Stimulated activated CD8-positive, alpha-beta memory T cell treated with anti-CD3 and anti-CD28 coated beads, Interleukin-2, amount 100 ng/mL, for 48 hours (primary cell): ENCODE measurements at places on chromosomes 3 and 15.

DNA sequence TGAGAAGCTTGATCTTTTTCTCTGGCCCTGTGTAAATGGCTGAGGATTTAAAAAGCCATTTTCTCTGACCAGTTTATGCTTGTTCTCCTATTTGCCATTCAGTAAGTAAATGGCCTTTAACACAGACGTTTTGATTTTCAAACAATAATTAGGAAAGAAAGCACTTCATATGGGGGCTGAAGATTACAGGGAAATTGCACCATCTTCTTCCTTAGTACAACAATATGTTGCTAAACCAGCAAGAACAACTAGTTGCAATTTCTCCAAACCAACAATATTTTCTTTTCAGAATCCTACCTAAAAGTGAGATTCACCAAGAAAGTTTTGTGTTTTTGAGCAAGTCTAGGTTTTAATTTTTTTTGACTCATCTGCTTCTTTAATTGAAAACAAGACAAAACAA is 80.5 kb upstream of the CCNL1 start:
- DNase-seq = no peak

- no peak for DNase-seq
Measured at GRCh38 chr3:141959589-141960554, 83.4 kb downstream of the ATP1B3 start.

GRCh38 chr3:176690083-176690869 is 507.0 kb downstream of the TBL1XR1 start:
- no peak for DNase-seq

- DNase-seq = no peak
Measured at GRCh38 chr15:48989170-48989569, 25.5 kb upstream of the SHC4 start.

GRCh38 chr15:89903858-89904130 is 9.0 kb downstream of the ARPIN start:
- no peak for DNase-seq

DNA sequence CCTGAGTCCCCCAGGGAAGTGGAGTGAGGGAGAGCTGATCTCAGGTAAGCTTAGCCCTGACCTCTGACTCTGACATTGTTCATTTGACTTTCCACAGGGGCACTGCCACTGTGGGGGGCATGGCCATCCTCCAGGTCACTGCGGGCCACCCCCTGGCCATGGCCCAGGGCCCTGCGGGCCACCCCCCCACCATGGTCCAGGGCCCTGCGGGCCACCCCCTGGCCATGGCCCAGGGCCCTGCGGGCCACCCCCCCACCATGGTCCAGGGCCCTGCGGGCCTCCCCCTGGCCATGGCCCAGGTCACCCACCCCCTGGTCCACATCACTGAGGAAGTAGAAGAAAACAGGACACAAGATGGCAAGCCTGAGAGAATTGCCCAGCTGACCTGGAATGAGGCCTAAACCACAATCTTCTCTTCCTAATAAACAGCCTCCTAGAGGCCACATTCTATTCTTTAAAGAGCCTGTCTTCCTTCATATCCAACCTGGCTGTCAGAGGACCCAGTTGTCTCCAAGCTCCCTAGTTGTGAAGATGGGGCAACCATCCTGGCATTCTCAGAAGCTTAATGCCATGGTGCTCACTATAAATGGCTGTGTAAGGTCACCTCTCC is 1.9 kb upstream of the DISP2 start:
- no peak for DNase-seq

DNA sequence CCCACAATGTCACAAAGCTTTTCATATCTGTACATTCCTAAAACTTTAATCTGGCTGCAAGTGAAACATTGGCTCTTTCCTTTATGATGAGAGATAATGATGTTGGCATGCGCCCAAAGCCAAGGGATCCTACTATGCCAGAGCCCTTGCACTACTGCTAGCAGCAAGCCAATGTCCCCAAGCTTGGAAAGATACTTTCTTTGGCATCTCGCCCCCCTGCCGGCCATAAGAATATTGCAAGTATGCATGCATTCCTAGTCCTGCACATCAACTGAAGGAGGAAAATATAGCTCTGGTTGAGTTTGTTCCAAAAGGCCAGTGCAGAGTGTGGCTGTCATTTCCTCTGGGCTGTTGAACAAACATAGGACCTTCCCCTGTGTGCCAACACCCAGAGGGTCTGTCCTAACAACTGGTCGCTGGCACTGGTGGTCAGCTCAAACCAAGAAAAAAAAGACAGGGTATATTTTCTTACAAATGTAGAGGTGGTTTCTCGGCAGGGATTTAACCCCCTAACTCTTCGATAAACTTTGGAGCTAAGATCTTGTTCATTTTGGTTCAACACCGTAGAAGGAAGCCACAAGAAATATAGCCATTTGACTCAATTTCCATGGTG is 120.9 kb upstream of the ZBED2 start:
- no peak for DNase-seq

DNA sequence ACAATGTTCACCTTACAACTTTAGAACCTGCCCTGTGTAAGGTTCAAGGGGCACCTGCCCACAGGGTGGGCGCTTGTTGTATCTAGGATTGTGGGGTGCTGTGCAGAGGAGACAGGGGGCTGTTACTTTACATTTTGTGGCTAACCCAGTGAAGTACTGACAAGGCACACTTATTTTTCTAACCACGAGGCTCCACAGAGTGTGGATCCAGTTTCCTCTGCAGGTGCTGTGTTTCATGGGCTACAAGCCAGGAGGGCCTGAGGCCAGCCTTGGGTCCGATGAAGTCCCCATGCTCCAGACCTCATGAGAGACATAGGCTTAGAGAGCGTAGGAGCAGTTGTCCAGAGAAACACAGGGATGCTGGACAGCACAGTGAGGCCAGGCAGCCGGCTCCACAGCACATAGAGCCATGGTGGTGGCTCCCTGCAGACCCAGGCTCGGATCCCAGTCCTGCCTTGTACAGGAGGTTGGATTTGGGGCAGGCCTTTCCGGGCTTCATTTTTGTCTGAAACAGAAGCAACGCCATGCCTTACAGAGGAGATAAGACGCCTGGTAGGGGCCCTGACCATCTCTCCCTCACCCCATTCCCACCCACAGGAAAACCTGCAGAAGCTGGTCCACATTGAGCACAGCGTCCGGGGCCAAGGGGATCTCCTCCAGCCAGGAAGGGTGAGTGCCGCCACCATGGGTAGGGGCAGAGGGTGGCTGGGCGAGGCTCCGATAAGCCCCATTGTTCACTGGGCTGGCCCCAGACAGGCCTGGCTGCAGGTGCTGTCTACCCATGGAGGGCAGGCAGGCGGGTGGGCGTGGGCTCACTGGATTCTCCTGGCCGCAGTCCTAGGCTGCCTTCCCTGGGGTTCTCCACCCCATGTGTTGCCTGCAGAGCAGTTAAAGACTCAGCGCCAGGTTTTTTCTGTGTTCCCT is 40.1 kb upstream of the NR2C2 start:
- DNase-seq = no peak

- DNase-seq = no peak
Measured at GRCh38 chr3:20546636-20547035, 360.6 kb upstream of the SGO1 start.

GRCh38 chr3:177045767-177046166 is 151.5 kb downstream of the TBL1XR1 start:
- DNase-seq = no peak

- no peak for DNase-seq
Measured at GRCh38 chr3:17945799-17946399, 203.5 kb upstream of the TBC1D5 start.

DNA sequence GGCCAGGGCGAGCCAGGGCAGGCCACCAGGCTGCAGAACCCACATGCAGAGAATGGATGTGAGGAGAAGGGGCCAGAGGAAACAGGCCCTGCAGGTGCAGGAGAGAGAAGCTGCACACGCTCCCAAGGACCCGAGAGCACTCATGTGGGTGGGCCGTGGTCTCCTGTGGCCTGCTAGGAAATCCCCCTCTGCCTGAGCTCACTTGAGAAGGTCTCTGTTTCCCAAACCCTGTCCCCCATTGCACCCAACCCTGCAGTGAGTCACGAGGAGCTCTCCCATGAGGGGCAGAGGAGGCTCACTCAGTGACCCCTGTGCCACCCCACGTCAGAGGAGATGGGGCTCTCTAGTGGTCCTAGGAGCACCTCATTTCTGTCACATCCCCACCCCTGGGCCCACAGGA is 111.1 kb downstream of the KLF13 start:
- peak; percentile 75 for DNase-seq

DNA sequence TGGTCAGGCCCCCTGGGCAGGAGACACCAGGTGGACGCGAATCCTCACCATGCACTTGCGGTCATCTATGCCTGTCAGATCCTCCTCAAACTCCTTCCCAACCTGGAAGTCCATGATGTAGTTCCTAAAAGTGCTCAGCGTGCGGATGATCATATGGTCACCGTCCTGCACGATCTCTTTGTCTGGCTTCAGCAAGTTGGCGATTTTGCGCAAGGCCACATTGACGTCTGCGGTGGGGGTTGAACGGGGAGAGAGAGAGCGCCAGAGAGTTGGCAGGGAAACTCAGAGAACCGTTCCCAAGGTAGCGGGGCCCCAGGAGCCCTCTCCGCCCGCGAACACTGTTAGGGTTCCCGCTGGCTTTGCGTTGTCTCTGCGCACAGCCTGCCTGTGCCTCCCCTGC is 809 bp downstream of the RBP1 start:
- DNase-seq = no peak

DNA sequence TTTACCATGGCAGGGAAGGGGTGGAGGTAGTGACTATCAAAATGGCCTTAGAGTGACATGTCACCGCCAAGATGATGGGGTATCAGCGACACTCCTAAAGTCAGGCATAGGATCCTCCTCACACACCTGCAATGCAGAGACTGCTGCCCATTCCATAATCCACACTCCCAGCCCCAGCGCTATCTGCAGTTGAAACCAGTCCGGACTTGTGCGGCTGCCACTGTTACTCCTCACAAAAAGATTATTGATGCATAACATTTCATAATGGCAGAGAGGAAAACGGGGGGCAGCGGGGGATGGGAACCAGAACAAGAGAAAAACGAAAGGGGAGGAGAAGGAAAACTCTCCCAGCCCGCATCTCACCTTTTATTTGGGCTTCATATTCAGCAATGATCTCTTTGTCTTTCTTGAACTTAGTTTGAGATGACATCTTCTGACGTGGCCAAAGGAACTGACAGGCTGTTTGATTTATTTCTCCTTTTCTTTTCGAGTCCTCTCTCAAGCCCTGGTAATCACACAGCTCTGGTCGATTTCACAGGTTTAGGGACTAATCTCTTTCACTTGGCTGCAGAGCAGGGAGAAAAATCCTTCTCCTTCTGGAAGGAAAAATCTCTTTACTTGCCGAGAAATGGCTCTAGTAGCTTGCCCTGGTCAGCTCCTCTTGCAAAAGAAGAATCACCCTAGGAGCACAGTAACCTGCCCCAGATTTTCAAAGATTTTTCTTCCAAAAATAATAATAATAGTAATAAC is 749 bp downstream of the SRGAP3 start:
- no peak for DNase-seq

- no peak for DNase-seq
Measured at GRCh38 chr15:70879401-70879800, 12.8 kb downstream of the THAP10 start.

- DNase-seq = no peak
Measured at GRCh38 chr15:41416128-41416741, 660 bp upstream of the RTF1 start.

- no peak for DNase-seq
Measured at GRCh38 chr3:15324379-15324808, 8.0 kb downstream of the SH3BP5 start.

- no peak for DNase-seq
Measured at GRCh38 chr15:95793231-95793630, 537.3 kb upstream of the NR2F2 start.

DNA sequence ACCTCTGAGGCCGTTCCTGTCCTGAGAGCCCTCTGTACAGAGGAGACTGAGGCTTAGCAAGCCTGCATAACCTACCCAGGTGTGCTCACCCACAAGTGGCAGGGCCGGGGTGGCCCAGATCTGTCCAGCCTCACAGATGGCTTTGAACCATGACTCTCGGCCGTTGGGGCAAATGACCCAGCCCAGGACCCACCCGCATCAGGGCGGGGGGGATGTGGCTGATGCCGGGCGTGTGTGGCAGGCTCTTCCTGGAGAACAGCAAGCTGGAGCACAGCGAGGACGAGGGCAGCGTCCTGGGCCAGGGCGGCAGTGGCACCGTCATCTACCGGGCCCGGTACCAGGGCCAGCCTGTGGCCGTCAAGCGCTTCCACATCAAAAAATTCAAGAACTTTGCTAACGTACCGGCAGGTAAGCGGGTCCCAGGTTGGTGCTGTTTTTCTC is 133.5 kb downstream of the LRRK1 start:
- DNase-seq = no peak

DNA sequence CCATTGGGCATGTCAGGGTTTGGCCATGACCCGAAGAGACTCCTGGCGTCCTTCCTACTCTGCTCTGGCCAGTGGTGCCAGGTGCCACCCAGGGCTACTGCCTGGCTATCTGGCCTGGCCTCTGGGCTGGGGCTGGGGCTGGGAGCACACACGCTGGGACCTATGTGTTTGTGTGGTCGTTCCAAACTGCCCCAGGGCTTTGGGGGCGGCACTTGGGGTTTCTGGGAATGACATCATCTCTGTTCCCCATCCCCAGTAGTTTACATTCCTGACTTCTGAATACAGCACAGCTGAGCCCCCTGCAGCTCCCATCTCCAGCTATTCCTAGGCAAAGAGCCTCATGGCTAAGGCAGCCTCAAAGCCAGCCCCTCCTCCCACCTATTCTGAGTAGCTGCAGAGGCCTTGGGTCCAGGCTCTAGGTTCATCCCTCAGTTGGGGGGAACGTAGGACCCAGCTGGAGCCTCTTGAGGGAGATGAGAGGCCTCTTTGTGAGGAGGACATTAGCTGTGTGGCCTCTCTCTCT is 24.3 kb downstream of the PLEKHO2 start:
- no peak for DNase-seq

- DNase-seq = no peak
Measured at GRCh38 chr3:135148398-135149020, 353.4 kb downstream of the EPHB1 start.

- DNase-seq = no peak
Measured at GRCh38 chr3:3753416-3753815, 45.8 kb upstream of the LRRN1 start.

- DNase-seq = no peak
Measured at GRCh38 chr3:54736459-54736858, 191.4 kb downstream of the LRTM1 start.

GRCh38 chr3:61979638-61980037 is 393.7 kb downstream of the FEZF2 start:
- DNase-seq = no peak

DNA sequence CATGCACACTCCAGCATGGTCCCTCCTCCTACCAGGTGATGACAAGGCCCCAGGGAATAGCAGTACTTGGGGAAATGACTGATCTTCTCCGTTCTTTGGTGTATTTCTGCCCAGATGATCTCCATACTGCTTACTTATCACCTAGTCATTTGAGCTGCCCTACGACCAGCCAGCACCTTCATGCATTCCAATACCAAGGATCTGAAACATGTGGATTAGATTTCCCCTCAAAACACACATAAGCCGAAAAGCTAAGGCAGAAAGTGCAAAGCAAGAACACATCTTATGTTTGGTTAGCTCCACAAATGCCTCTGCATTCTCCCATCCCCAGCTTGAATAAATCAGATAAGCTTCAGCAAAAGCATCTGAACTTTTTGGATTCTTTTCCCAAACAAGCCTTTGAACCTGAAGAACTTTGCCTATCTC is 64.8 kb upstream of the BCL6 start:
- DNase-seq = no peak

GRCh38 chr3:151350656-151351055 is 21.3 kb upstream of the P2RY13 start:
- DNase-seq = no peak
